ENCODE measurements at places on chromosomes 4 and X.

DNA sequence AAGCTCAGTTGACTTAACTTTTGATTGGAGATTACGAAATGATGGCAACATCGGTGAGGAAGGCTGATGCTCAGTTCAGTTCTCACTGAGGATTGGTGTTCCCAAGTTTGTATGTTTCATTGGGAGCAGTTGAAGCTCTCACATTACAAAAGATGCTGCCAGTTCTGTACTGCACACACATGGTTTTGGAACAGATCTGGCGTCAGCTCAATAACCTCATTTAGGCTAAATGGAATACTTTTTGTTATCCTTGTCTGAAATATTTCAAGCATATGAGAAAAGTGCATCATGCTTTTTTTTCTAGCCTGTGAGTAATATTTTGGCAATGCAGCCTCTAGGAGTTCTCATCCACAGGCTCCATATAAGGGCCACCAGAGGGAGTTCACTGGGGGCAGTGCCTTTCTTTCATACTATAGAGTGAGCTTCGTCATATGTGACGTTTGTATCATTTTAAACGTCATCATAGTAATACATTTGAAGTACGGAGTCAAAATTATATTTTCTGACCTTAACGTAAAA, 4.1 kb downstream of the ENPEP start:
- no peak for DNase-seq

DNA sequence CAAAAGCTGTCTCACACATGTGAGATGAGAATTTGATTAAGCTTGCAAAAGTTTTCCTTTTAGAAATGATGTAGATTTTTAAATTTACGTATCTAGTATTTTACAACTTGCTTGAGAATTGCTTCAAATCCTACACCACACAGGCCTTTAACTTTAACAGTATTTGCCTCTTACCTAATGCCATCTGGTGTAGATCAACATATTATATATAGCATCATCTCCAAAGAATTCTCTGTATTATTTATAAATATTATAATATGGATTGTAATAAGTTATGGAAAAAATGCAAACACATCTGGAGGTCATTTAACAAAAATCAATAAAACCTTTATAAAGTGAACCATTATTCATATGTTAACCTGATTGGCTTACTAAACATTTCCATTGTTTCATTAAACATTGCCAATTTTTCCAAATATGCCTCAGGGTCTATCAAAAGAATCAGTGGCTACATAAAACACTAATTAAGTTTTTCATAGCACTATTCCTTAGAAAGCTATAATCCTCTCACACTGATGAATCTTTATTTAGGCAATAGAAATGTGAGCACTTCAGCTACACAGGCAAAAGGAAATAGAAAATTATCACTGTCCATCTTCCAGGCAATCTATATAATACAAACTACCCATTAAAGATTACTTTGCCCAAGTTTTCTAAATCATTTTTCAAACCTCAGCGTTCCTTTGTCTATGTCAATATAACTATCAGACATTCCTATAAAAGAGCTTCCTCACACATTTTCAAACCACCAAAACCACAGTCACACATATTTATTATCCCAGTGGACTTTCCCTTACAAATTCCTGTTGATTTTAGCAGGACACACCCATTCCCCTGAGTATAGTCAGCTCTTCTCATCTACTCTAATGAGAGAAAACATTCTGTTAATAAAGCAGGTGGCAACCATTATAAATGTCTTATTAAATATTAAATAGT, 83.5 kb upstream of the INTU start:
- DNase-seq, result no peak

DNA sequence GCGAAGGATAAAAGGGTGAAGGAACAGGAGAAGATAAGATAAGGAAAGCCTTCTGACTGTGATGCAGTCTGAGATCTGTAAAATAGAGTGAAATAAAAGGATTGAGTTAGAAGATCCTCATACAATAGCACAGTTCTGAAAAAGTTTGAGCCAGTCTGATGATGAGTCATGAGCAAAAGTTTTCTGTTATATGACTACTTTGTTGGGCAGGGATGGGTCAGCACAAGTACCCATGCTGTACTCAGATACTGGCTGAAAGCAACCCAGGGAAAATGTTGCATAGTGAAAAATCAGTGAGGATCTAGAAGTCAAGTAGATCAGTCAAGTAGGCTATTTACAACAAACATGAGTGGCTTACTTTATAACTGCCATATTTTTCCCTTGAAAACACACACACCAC, 253.5 kb downstream of the PCDH10 start:
- DNase-seq, result no peak

DNA sequence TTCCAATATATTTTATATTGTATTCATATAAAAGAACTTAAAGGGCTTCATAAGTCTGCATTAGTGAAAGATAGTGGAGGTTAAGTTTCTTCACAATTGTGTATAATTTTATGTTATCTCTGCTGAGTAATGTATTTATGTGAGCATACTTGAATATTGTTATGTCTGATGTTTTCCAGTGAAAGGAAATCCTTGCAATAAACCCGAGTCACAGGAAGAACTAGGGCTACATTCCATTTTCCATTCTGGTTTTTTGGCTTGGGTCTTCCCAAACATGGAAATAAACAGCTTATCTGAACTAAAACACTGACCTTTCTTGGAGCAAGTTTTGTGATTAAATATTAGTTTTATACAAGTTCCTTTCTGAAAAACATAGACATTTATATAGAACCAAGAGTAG, 231.3 kb upstream of the GPRIN3 start:
- no peak for DNase-seq

DNA sequence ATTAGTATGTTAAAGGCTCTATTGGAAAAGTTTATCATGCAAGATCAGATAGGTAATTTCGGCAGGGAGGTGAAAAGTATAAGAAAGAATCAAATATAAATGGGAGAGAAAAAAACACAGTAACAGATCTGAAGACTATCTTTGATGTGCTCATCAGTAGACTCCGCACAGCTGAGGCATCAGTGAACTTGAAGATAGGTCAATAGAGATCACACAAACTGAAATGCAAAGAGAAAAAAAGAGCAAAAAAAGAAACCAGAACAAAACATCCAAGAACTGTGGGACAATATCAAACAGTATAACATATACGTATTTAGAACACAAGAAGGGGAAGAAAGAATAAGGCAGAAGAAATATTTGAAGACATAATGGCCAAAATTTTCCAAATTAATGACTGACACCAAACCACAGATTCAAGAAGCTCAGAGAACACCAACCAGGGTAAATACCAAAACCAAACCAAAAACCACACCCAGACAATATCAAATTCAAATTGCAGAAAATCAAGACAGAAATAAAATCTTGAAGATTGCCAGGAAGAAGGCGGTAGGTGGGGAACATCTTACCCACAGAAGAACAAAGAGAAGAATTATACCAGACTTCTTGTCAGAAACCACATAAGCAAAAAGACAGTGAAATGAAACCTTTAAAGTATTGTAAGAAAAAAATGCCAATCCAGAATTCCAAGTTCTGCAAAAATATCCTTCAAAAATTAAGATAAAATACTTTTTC, 29.1 kb downstream of the PFKFB1 start:
- no peak for DNase-seq

- no peak for DNase-seq
Observed at GRCh38 chr4:146485968-146486367, 35.8 kb downstream of the SLC10A7 start.

GRCh38 chr4:41360214-41360920, 103.6 kb downstream of the UCHL1 start:
- DNase-seq, result no peak

GRCh38 chr4:182242787-182243186, 415 bp upstream of the TENM3 start:
- no peak for DNase-seq

GRCh38 chr4:141575884-141576283, 60.5 kb upstream of the IL15 start:
- no peak for DNase-seq

DNA sequence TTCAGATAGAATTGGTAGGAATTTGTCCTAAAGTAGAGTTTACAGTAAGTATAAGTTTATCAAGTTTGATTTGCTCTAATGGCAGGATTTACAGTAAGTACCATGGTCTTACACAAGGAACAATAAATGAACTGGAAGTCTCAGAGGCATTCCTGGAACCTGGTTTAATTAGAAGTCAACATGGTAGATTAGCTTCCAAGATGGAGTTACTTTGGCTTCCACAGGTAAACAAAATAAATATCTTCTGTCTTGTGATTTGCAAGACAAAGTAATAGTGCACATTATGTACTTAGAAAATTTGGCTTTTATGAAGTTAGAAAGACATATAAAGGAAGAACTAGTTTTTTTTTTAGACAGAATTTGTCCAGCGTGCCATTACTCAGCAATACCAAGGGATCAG, 190.7 kb downstream of the GLUD2 start:
- no peak for DNase-seq

DNA sequence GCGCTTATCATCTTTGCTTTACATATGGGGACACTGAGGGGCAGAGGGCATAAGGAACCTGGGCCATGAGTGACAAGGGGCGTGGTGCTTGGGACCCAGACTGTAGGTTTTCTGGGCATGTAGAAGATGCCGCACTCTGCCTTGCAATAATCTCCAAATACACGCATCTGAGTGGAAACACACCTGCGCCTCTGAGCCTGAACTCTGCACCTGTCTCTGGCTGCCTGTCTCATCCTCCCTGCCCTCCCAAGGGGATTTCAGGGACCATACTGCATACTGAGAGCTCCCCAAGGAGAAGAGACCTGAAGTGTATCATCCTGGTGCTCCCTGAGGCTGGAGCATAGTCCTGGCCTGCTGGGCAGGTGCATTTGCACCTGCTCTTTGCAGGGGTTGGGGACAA, 34.7 kb upstream of the ASMTL start:
- DNase-seq, result no peak

DNA sequence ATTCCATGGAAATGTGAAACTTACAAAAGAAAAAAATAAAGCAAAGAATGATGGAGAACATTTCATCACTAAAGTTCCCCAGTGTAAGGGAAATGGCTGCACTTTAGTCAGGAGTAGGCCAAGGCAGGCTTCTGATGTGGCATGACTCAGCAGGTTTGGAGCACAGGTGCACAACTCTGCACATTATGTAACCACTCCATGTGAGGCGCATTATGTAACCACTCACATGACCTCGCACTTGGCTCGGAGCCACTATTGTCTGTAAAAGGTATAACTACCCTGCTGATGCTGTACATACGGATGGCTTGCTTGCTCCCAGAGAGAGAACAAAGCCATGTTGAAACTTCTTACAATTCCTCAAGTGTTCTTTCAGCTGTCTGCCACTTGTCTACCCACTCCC, 727.6 kb downstream of the TRAM1L1 start:
- no peak for DNase-seq

DNA sequence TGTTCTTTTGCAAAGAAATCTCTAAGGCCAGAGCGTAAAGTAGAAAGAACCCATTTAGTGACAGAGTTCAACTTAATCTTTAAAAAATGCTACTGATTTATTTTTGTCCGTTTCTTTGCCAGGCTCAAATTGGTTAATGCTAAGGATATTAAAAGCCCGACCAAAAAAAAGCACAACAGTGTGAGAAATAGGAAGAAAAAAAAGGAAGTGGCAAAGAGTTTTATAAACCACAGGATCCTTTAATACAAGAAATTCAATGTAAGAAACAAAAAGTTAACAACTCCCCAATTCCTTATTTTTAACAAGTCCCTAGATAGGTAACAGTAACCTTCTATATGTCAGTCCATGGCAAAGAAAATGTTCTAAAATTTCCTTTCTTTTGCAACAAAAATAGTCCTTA, 480.4 kb downstream of the ACTRT1 start:
- no peak for DNase-seq

- no peak for DNase-seq
Observed at GRCh38 chrX:48815266-48815665, 11.0 kb upstream of the ERAS start.

DNA sequence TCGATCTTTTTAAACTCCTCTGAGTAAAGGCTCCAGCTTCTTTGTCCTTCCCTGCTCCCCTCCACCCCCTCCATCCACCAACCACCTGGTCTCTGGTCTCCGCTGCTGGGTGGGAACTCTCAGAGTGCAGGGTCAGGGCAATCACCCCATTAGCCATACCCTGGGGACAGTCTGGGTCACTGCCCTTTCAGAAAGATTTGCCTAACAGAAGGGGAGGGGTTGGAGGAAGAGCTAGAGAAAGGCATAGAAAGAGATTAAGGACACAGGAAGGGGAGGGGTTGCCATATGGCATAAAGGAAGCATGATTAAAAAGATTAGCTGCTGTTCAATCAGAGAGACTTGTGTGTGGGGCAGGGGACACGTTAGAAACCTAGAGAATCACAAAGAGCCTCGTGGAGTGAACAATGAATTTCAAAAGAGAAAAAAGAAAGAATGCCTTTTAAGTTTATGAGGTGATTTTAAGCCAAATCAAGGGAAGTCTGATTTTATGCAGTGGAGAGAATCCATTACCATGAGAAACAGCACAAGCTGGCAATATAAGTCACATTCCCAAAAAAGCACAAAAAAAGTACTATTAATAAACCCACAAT, 115.5 kb upstream of the ACSL4 start:
- DNase-seq, result no peak

GRCh38 chr4:122537388-122538135, 81.0 kb upstream of the IL2 start:
- DNase-seq, result no peak

DNA sequence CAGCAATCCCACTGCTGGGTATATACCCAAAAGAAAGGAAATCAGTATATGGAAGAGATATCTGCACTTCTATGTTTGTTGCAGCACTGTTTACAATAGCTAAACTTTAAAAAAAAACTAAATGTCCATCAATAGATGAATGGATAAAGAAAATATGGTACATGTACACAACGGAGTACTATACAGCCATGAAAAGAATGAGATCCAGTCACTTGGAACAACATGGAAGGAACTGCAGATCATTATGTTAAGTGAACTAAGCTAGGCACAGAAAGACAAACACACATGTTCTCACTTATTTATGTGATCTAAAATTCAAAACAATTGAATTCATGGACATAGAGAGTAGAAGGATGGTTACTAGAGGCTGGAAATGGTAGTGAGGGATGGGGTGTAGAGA, 400.7 kb downstream of the ZNF674 start:
- DNase-seq, result no peak

DNA sequence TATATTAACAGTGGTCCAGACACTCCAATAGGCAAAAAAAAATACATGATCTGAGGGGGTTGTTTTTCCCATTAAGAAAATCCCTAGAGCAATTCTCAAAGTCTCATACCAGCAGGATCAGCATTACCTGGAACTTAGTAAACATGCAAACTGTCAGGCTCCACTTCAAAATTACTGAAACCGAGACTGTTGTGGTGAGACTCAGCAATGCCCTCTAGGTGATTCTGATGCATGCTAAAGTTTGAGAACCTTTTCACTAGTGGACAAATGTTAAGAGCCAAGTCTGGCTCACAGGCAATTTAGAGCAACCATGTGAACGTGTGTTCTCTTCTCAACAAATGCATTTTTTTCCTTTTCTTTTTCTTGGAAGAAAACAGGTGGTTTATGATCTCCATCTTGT, 30.2 kb downstream of the NEK1 start:
- no peak for DNase-seq
